ENCODE measurements at places on chromosomes 11 and 22.

GRCh38 chr11:83410605-83411565 lies 124.7 kb upstream of the CCDC90B start:
- no peak for DNase-seq

GRCh38 chr11:133950874-133951326 lies 5.9 kb downstream of the IGSF9B start:
- no peak for DNase-seq

- no peak for DNase-seq
These were observed 282.7 kb upstream of the CCDC179 start for GRCh38 chr11:23143022-23143421.

- DNase-seq = no peak
These were observed 11.3 kb downstream of the MCAT start for GRCh38 chr22:43131773-43132501.

DNA sequence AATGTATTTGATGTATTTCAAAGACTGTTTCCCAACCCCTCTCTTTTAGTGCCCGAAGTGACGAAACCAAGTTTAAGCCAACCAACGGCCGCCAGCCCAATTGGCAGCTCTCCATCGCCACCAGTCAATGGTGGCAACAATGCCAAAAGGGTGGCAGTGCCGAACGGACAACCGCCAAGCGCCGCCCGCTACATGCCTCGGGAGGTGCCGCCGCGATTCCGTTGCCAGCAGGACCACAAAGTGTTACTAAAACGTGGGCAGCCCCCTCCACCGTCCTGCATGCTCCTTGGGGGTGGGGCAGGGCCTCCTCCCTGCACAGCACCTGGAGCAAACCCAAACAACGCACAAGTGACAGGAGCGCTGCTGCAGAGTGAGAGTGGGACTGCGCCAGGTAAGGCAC lies 84.1 kb downstream of the TNRC6B start:
- DNase-seq = no peak

GRCh38 chr11:87879118-87879517 lies 296.1 kb downstream of the RAB38 start:
- DNase-seq = no peak

DNA sequence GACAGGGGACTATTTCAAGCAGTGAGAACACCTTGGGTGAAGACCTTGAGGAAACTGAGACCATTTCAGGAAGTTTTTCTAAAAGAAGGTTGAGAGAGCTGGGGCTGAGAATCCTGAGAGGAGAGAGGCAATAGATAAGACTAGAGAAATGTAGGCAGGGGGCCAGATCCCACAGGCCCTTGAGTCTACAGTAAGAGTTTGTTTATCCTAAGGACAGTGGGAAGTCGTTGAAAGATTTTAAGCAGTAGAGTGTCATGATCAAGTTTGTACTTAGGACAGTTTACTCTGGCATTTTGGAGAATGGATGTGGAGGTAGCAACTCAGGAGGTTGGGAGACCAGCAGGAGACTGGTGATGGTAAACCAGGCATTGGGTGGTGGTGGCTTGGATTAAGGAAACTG lies 17.1 kb downstream of the HSD17B12 start:
- no peak for DNase-seq

GRCh38 chr22:22045571-22046335 lies 63.2 kb upstream of the TOP3B start:
- DNase-seq = no peak

DNA sequence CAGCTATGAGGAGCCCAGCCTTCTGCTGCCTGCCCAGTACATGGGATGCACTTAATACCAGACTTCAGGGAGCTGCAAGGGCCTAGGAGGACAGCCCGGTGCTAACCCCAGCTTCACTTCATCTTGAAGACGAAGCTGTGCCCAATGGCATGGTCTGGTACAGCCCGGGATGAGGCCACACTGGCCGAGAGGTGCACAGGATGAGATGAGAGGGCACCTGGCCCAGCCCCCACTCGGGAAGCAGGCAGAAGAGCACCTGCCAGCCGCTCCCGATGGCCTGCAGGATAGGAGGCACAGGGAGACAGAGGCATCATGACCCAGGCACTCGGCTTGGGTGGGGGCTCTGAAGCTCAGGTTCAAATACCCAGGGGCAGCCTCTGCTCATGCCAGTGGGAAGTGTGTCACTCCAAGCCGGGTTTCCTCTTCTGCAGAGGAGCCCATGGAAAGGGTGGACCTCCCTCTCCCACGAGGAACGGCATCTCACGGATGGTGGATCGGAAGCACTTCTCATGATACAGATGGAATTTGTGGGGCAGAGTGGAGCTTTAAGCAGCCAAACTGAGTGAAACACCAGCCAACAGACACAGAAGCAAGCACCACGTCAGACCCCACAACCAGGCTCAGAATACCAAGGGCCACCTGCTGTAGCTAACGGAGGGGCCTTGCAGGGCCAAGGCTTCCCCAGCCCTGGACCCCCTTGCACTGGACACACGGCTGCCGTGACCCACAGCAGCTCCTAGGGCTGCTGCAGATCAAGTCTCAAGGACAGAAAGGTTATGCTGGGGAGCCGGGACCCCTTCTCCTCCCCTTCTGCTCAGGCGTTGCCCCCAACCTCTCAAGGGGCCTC lies 875.2 kb downstream of the BRD1 start:
- no peak for DNase-seq

GRCh38 chr11:108368134-108368533 lies 99.2 kb downstream of the C11orf65 start:
- DNase-seq = no peak

DNA sequence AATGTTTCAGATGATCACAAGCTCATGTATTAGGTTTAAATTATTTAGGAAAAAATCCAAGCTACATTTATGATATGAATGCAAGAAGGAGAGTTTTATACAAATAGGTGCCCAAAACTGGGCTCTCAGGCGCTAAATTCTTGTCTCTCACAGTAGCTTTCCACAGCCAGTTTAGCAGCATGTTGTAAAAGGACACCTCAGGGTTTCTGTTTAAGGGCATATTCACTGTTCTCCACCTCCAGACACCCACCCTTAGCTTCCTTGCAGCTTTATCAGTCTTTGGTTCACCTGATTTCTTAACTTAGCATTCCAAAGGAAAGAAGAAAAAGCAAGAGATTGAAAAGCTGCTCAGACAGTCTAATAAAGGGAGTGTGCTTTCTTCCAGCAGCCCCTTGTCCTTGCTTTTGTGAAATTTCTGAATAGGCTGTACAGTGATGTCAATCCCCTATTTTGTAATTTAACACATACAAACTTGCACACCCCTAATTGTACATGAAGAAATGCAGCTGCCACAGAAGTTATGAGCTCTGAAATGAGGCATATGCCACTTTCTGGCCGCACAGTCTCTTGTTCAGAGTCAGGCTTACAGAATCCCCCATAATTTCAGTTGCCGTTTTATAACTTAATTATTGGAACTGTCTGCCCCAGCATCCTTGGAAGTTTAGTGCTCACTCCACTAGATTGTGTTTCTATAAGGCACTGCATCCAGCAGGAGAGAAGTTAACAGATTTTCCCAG lies 262.1 kb downstream of the DDX10 start:
- no peak for DNase-seq

- no peak for DNase-seq
These were observed 53.2 kb upstream of the BID start for GRCh38 chr22:17827466-17827865.

- DNase-seq = no peak
These were observed 10.5 kb downstream of the CXCR5 start for GRCh38 chr11:118894192-118894591.

- DNase-seq = no peak
These were observed 12.8 kb downstream of the DHCR7 start for GRCh38 chr11:71435278-71435951.

Measured in NCI-H1105 treated with DMSO at 0.1 percent for 48 hours (cell line).